ENCODE measurements at places on chromosomes 13 and 19. TPM values are rescaled to one million over a fixed set of nuclear protein-coding genes. Genes with fewer than 3 reads are reported as not detected.

DNA sequence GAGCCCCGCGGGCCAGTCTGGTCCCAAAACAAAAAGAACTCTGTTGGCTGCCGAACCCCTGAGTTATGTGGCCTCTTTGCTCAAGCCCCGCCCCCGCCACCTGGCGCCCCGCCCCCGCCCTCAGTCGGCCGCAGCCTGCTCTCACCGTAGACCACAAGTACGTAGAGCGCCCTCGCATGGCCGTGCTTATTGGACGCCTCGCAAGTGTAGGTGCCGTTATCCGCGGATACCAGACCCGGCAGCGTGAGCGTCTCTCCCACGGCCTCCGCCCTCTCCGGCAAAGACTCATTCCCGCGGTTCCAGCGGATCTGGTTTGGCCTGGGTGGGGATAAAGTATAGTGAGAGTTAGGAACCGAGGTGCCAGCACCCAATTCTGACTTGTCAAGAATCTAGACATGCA lies 5.5 kb upstream of the ZNF428 start:
- DNase-seq = peak; percentile 94
- H3K36me3 ChIP-seq = no peaks in the 10 kb centered on the region
- no peak overlapping the region for H3K27ac ChIP-seq

RFX1 gene
- 14.4 TPM for total RNA-seq

DNA sequence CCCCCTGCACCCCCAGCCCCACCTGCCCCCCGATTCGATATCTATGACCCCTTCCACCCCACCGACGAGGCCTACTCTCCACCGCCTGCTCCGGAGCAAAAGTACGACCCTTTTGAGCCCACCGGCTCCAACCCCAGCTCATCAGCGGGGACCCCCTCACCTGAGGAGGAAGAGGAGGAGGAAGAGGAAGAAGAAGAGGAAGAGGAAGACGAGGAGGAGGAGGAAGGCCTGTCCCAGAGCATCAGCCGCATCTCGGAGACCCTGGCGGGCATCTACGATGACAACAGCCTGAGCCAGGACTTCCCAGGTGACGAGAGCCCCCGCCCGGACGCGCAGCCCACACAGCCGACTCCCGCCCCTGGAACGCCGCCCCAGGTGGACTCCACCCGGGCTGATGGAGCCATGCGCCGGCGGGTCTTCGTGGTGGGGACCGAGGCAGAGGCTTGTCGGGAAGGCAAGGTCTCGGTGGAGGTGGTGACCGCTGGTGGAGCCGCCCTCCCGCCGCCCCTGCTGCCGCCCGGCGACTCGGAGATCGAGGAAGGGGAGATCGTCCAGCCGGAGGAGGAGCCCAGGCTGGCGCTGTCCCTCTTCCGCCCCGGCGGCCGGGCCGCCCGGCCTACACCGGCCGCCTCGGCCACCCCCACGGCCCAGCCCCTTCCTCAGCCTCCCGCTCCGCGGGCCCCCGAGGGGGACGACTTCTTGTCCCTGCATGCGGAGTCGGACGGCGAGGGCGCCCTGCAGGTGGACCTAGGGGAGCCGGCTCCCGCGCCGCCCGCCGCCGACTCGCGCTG lies 9.2 kb downstream of the SCAF1 start:
- H3K4me1 ChIP-seq = peaks cover 2% of the 10 kb centered on the region
- no peaks in the 10 kb centered on the region for H3K27me3 ChIP-seq
- peaks cover 21% of the 10 kb centered on the region for H3K36me3 ChIP-seq
- no peak overlapping the region for H3K27ac ChIP-seq

DNA sequence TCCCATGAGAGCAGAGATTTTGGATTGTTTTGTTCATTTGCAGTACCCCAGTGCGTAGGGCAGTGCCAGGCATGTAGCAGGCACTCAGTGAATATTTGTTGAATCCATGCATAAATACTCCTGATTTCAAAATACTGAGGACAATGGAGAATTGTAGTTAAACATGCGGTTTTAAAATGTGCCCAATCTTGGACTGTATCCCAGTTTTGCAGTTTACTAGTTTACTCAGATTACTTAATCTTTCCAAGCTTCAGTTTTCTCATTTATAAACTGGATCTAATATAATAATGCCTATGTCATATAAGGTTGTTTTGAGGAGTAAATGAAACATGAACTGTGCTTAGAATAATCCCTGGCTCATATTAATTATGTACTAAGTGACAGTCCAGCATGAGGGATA lies 39.0 kb downstream of the RCBTB2 start:
- no peaks in the 10 kb centered on the region for H3K36me3 ChIP-seq
- H3K27me3 ChIP-seq = no peaks in the 10 kb centered on the region
- no peak for DNase-seq
- no peak overlapping the region for H3K27ac ChIP-seq
- peaks cover 35% of the 10 kb centered on the region for H3K4me1 ChIP-seq

DNA sequence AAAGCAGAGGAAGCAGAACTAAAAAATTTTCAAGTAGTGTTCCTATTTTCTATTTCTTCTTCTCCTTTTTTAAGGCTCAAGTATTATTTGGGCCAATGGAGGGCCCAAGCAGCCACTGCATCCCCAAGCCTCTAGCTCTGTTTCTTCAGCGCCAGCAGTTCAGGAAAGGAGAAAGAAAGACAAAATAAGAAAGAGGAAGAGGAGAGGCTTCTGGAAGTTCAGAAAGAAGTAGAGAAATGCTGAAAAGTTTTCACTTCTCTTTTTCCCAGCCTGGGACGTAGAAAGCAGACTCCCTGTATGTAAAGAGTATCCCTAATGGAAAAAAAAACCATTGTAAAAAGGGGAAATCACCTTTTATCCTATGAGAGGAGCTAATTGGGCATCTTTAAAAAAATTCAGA lies 165.5 kb upstream of the KLF12 start:
- H3K4me1 ChIP-seq = peaks cover 3% of the 10 kb centered on the region
- no peak overlapping the region for H3K4me3 ChIP-seq
- H3K27ac ChIP-seq = no peak overlapping the region
- DNase-seq = no peak

C5AR1 gene
- total RNA-seq = not detected

SIGLEC12 gene
- total RNA-seq = 0.24 TPM

TSHZ3 gene
- total RNA-seq = 1.6 TPM

HCST gene
- total RNA-seq = 50.7 TPM
